Stimulated activated CD8-positive, alpha-beta memory T cell treated with anti-CD3 and anti-CD28 coated beads, Interleukin-4, amount 100 ng/mL, for 4 hours (primary cell): ENCODE measurements at places on chromosomes 13 and 19.

- DNase-seq = peak; percentile 33
These were observed 30.3 kb downstream of the CRYL1 start for GRCh38 chr13:20495087-20496023.

GRCh38 chr19:52946322-52947310 is 16.1 kb downstream of the ZNF816 start:
- DNase-seq = no peak

DNA sequence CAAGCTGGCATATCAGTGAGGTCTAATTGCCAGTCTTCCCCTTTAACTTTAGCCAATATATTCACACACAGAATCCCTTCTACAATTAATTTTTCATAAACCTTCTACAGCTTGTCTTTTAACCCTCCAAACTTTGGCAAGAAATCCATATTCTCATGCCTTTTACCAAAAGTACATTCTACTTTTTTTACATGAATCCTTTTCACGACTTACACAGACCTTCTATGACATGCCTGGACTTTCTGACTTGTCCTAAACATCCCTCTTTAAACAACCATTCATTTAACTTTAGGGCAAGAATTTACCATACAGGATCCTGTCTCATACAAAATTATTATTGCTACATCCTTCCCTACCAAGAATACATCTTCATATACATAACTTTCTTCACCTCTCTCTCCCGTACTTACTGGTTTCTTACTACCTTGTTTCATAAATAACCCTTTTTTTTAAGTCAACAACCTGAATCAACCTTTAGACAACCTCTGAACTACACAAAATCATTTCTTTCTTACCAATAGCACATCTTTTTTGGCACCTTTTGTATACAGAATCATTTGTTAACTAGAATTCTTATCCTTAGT is 23.5 kb downstream of the ZNF544 start:
- no peak for DNase-seq

DNA sequence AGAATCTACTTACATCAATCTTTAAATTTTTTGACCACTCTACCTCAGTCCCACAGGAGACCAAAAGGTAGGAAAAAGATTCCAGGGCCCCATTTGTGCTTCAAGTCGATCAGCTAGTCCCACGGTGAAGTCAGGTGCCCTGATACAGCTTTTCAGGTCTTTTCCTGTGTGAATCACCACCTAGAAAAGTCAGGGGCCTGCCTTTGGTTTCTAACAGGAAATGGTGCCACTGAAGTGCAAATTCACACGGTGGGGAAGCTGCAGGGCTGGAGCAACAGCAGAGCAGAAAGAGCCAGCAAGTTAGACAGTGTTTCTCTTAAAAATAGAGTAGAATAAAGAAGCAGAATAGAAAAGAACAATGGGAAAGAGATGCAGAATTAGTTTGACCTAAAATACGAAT is 107.5 kb downstream of the KLF12 start:
- DNase-seq = peak; percentile 38

DNA sequence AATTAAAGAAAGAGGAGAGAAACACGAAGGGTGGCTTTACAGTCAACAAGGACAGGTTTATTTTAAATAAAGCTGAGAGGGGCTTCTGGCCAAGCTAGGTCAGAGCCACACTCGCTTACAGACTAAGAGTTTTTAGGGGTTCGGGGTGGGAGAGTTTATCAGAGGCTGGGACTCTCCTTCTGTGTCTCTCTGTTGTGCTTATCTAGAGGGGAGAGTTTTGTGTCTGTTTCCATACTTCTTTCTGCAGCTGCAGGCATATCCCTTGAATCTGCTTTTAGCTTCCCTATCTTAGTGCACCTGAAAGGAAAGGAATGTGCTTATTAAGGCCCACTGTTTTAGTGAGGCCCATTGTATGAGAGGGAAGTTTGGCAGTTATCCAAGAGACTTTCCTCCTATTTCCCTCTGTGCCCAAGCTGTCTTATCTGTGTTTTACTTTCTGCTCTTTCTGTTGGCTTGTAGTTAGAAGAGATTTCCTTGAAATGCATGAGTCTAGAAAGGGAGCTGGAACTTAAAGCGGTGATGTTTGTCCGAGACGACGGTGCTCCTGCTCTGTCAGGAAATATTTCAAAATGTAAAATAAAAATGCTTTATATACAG is 275.3 kb downstream of the KCTD12 start:
- DNase-seq = no peak
